Cardiac septum (tissue), 1 donor: ENCODE measurements at places on chromosomes 2 and 18.
A peak's percentile ranks its signal among the peaks of the same experiment; 100 is the strongest.

- no peak for DNase-seq
These were observed 92.1 kb downstream of the GALNT1 start for GRCh38 chr18:35673682-35674081.

DNA sequence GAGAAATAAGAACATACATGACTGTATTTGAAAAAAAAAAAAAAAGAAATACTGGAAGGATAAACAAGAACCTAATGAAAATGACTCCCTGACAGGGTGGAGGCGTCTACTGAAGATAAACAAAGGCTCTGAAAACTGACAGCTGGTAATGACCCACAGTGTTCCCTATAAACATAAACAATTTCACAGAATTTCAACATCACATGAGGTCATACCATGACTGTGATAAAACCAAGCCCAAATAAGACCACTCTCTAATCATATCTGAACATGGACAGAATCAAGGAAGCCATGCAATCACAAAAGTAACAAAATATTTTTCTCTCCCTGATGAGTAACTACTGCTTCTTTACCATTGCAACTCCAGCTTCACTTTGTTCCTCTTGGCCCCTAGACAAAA, 159.3 kb downstream of the FAM124B start:
- no peak for DNase-seq

- DNase-seq, result no peak
These were observed 47.4 kb upstream of the CYRIA start for GRCh38 chr2:16713011-16713423.

GRCh38 chr2:227867386-227867785, 4.0 kb upstream of the DAW1 start:
- DNase-seq, result no peak

DNA sequence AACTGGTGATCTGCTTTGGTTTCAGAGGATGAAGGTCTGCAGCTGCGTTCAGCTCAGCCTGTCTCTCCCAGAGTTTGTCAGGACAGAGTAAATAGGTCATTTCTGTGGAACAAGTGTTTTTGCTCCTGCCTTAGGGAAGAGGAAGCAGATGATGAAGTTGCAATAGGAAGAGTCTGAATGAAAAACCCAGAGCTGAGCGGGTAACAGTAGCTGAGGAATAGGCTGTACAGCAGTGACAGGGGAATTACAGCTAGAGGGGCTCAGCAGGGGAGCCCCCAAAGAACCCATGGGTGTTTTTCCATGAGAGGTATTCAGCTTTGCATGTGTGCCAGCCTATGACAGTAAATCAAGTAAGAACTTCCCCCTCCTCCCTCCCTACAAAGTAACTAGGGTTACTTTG, 10.3 kb upstream of the CYBRD1 start:
- DNase-seq, result no peak

DNA sequence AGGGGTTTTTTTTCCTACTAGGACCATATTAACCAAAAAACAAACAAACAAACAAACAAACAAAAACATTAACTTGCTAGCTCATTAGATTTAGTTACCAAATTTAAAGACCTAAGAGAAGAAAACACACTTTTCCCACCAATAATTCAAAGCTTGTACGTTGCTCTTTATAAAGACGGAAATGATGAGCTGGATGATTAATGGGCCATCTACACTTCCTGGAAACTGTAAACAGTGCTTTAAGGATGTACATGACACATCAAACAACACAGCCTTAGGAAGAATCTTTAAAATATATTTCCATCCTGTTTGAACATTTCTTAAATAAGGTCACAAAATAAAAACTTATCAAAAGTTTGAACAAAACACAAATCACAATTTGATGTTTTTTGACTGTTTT, 982 bp downstream of the BMP10 start:
- DNase-seq, result no peak

DNA sequence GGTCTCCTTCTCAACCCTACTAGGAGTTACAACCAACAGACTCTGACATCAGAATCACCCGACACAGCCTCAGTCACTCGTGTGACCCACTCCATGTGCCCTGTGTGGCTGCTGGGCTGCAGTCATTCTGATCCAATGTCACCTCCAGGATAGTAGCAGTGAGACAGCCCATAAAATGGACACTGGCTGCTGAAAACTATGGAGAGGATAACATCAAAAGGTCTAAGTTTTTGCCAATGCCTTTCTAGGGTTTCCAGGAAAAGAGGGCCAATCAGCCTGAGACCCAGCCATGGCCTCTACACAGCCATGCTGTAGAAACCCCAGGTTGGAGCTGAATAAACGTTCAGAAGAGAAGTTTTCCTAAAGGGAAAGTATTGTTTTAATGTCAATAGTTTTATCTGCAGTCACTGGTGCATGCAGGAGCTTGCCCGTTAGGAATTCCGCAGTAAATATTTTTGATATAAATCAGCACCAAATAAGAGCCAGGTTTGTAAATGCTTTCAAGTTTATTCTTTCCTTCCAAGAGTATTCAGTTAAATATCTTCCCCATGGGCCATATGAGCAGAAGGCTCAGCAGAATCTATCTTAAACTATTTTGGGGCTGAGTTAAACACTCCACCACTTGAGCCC, 92.2 kb upstream of the PID1 start:
- no peak for DNase-seq

GRCh38 chr2:235766278-235766677, 272.4 kb downstream of the AGAP1 start:
- DNase-seq, result no peak

- DNase-seq, result peak; percentile 58
These were observed 2.8 kb downstream of the CAPN10 start for GRCh38 chr2:240589375-240589774.

- DNase-seq, result no peak
These were observed 664 bp downstream of the CCT4 start for GRCh38 chr2:61887717-61888266.

- no peak for DNase-seq
These were observed 27.5 kb upstream of the MSGN1 start for GRCh38 chr2:17788773-17789172.

DNA sequence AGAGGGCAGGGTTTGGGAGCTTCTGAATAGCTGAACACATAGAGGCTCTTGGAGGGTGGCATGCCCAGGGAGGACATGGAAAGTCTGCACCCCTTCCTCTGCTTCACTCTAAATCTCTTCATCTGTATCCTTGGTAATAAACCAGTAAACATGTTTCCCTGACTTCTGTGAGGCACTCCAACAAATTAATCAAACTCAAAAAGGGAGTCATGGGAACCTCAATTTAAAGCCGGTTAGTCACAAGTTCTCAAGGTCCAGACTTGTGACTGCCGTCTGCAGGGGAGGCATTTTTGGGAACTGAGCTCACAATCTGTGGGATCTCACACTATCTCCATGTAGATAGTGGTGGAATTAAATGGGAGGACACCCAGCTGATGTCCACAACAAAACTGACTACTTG, 33.1 kb upstream of the STON1 start:
- no peak for DNase-seq

DNA sequence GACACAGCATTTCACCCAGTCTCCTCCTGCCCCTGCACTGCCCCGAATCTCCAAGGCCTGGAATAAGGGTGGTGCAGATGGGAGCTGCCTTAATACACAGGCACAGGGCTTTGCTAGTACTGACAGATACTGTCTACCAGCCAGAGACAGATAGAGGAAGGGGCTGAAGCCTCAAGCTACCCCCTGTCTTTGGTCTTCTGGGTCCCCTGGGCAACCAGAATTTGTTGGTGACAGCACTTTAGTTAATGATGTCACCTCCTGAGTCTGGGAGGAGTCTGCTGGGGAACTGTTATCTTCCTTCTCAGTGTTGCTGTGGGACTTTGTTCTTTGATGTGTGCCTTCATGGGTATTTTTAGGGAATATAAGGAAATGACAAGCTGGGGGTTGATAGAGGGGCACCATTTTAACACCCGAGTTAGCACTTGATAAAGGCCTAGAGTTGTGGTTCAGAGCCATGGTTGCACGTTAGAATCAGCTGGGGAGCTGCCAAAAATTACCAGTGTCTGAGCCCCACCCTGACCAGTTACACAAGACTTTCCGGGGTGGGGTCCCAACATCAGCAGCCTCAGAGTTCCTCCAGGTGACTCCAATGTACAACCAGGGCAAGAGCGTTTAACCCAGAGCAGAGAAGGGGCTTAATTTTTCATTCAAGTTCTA, 136.8 kb downstream of the SMAD7 start:
- DNase-seq, result peak; percentile 24

DNA sequence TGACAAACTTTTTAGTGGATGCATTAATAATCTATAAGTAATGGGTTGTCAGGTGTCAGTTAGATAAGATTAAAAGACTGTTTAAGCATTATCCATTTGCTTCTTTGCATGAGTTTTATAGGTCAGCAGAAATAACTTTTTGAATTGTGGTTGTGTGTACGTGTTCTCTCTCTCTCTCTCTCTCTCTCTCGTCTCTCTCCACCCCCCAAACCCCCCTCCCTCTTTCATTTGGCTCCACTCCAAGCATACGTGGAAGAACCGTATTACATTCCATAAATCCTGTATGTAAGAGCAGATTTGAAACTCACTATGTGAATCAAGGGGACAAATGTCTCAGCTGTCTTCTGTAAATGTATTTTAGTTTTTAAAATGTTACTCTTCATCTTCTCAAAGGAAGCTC, 120.2 kb downstream of the MEIS1 start:
- no peak for DNase-seq

- DNase-seq, result no peak
These were observed 8.6 kb downstream of the ERFE start for GRCh38 chr2:238167344-238167715.
